Type B pancreatic cell (in vitro differentiated cells): ENCODE measurements at places on chromosomes 6 and 20. TPM values are rescaled to one million over a fixed set of nuclear protein-coding genes. Genes with fewer than 3 reads are reported as not detected.

BTNL2 gene
- total RNA-seq = not detected in 2 replicates

LRFN2 gene
- 1.1 and 3.4 TPM in 2 replicates for total RNA-seq

OPN5 gene
- total RNA-seq = 4.6 TPM in 1 of 2 replicates, not detected in the other

PPP1R3G gene
- total RNA-seq = 0.19 and 0.45 TPM in 2 replicates

LHFPL5 gene
- total RNA-seq = not detected in 2 replicates

DNA sequence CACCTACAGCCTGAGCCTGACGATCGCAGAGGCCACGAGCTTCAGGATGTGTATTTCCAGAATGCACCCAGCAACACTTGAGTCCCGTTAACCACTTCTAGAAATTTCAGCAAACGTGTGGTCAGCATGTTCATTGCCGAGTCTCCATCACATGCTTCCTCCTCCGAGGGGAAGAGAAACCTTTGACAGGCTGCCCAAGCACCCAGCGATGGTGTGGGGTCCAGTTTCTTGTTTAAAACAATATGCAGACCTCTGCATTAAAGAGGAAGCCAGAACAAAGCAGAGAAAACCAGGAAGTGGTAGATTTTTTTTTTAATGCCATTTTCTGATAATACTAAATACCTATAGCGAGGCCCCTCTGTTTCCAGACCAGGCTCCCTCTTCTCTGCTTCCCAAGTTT is 71.9 kb downstream of the GNAS-AS1 start:
- no peak for DNase-seq

- DNase-seq = no peak
Measured at GRCh38 chr6:70124443-70124842, 178.4 kb downstream of the COL9A1 start.

DNA sequence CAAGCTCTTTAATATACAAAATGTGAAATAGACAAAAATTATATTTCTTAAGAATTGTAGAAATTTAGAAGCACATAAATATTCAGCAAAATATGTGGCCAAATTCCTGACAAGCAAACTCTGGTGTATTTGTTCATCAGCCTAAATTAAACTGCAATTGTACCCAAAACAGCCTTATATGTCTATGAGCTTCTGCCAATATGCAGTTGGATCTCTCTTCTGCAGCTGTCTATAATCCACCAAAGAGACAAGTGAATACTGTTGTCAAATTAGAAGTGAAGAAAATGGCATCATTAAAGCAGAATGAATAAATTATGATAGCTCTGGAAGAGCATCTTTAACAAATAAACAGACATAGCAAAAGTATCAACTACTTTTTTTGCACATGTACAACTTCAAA is 755.7 kb downstream of the GRIK2 start:
- DNase-seq = no peak

GRCh38 chr6:138004430-138005287 is 102.6 kb downstream of the PERP start:
- DNase-seq = no peak

DNA sequence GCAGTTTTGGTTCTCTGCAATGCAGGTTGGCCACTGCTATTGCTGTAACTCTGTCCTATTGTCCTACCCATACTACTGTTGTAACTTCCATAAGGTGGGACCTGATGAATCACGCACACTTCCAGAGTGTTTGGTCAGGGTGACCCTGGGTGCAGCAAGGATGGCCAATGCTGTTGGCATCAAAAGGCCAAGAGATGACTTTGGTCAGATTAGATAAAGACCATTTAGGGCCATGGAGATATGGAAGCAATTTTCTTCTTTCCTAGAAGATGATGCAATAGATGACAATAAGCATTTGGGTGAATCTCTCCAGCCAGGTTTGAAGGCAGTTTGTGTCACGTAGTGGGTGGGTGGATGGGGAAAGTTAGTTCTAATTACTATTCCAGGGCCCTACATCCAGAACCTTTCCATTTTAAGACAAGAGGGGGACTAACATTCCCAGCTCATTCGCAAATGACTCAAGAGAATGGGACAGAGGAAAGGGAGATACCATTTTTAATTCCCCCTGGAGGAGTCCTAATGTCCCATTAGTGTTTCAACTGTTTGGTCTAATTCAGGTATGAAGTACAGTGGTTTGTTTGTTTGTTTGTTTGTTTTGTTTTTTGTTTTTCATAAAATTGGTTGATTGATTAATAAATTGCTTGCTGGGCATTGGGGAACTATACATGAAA is 35.6 kb downstream of the KLHL31 start:
- DNase-seq = no peak

DNA sequence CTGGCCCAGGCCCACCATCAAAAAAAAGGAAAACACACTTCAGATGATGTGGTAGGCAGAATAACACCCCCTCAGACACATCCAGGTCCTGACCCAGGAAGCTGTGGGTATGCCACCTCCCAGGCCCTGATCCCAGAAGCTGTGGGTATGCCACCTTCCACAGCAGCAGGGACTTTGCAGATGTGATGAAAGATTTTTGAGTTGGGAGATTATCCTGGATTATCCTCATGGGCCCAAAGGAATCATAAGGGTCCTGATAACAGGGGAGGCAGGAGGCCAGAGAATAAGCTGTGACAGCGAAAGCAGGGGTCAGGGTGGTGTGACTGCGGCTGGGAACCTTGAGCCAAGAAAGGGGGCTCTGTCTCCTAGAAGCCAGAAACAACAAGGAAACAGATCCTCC is 55.0 kb downstream of the BMP7 start:
- DNase-seq = no peak

GRCh38 chr6:26420688-26421171 is 18.7 kb downstream of the BTN3A1 start:
- DNase-seq = no peak

DNA sequence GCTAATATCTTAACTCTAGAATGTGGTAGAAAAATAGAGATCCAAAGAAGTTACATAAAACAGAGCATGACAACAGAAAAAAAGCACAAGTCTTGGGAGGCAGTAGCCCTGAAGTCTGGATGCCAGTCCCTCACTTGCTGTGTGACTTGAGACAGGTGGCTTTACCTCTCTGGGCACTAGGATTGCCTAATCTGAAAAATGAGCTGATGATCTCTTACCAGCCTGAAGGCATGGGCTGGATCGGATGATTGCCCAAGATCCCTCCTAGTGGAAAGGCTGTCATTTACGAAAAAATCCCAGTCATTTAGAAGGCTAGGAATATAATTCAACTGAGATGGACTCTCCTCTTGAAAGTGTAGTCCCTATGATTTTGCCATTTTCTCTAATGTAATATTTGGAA is 10.9 kb upstream of the GCM1 start:
- DNase-seq = no peak

DNA sequence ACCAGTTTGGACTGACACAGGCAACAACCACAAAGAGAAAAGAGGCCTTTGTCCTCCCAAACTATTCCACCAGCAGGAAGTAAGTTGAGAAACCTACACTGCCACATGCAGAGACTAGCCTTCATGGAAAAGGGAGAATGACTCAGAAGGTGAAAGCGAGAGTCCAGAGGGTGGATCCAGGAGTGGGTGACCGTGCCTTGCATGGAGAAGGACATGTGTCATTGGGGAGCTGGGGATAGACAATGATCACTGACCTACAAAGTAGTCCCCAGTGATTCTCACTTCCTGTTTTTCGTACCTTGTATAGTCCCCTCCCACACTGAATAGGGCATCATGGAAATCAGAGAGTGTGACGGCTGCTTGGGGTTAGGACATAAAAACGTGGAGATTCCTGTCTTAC is 91.9 kb downstream of the MYLK4 start:
- no peak for DNase-seq

GRCh38 chr6:45574885-45575284 is 197.2 kb upstream of the SUPT3H start:
- no peak for DNase-seq

- no peak for DNase-seq
Measured at GRCh38 chr6:144559865-144560593, 274.9 kb downstream of the UTRN start.

DNA sequence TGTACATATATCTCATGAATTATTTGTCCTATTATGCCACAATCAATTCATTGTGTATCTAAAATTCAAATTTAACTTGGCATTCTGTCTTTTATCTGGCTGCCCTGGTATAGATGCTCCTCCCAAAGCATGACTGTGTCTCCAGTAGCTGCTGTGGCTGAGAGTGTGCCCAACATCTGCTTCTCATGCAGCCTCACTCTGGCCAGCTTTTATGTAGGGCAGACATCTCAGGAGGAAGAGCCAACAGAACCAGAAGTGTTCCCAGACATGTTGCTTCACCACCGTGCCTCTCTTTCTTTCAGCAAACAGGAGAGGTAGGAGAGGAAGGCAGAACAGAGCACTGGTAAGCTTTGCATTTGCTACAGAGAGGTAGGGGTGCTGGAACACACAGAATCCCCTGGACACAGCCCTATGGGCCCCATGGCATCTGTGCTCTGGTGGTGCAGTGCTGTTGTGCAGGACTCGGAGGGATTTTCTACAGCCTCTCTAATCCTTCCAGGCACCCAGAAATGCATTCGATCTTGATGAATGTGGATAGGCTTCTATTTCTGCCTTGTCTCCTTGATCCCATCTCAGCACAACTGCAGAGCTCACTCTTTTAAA is 637.1 kb downstream of the UTRN start:
- DNase-seq = no peak

GRCh38 chr6:143399775-143400174 is 50.7 kb downstream of the ADAT2 start:
- DNase-seq = no peak

- DNase-seq = no peak
Measured at GRCh38 chr20:23232219-23232581, 118.4 kb upstream of the NXT1 start.
